Memory B cell (primary cell): ENCODE measurements at places on chromosomes 1 and 21.

- no peak overlapping the region for H3K4me3 ChIP-seq
- DNase-seq = no peak
- H3K4me1 ChIP-seq = peaks cover 8% of the 10 kb centered on the region
- H3K27me3 ChIP-seq = no peaks in the 10 kb centered on the region
Observed at GRCh38 chr1:28718166-28718565, 18.6 kb upstream of the YTHDF2 start.

DNA sequence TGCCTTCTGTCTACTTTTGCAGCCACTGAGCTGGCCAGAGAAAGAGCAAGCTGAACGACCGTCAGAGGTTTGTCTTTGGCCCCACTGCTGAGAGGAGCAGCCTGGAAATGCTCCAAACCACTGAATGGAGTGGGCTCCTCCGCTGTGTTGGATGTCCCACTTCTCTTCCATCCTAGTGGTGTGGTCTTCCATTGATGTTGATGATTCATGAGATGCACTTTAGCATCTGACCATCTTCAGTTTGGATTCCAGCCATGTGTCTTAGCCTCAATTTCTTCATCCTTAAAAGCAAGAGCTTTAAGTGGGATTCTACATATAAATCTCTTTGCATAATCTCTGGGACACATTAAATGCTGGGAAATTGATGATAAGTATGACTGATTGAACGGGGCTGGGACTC is 276.9 kb downstream of the SIPA1L2 start:
- no peak overlapping the region for H3K4me3 ChIP-seq
- H3K27ac ChIP-seq = no peak overlapping the region
- no peak for DNase-seq
- peaks cover 2% of the 10 kb centered on the region for H3K27me3 ChIP-seq

- H3K27ac ChIP-seq = no peak overlapping the region
- no peak for DNase-seq
- no peak overlapping the region for H3K4me3 ChIP-seq
- H3K27me3 ChIP-seq = peaks cover 11% of the 10 kb centered on the region
- H3K36me3 ChIP-seq = no peaks in the 10 kb centered on the region
Observed at GRCh38 chr1:167175901-167176300, 44.8 kb upstream of the POU2F1 start.

DNA sequence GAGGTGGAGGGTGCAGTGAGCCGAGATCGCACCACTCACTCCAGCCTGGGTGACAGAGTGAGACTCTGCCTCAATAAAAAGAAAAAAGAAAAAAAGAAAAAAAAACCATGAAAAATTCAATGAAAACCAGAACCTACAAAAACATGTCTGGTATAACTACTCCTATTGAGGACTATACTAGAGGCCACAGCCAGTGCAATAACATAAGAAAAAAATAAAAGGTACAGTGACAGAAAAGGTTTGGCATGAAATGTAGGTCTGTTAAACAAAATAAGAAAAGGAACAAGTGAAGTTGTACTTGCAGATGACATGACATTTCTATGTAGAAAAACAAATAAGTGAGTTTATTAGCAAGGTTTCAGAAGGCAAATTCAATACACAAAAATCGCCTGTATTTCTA is 8.2 kb downstream of the NADK start:
- no peaks in the 10 kb centered on the region for H3K27me3 ChIP-seq
- peaks cover 11% of the 10 kb centered on the region for H3K4me1 ChIP-seq
- H3K4me3 ChIP-seq = no peak overlapping the region
- DNase-seq = no peak

- H3K4me1 ChIP-seq = no peaks in the 10 kb centered on the region
- H3K4me3 ChIP-seq = no peak overlapping the region
- H3K27me3 ChIP-seq = peaks cover 8% of the 10 kb centered on the region
- H3K27ac ChIP-seq = no peak overlapping the region
Observed at GRCh38 chr1:94579876-94580294, 38.3 kb upstream of the F3 start.

DNA sequence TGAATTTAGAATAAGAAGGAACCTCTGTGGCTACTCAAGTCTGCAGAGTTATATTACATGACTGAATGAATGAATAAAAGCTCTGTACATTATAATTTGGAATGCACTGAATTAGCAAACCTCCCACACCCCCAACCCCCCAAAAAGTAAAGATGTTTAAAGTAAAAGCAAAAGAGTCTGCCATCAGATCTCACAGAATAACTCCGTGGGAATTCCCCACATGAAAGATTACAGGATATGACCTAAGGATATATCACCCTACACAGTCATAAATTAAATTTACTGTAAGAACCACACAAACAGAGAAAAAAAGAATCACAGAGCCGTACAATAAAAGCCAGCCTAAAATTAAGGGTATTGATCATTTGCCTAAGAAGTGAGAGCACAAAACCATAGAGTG is 587.3 kb downstream of the PTPRC start:
- no peak for DNase-seq
- H3K27me3 ChIP-seq = peaks cover under 1% of the 10 kb centered on the region
- no peak overlapping the region for H3K4me3 ChIP-seq
- no peaks in the 10 kb centered on the region for H3K36me3 ChIP-seq

- no peaks in the 10 kb centered on the region for H3K27me3 ChIP-seq
- DNase-seq = no peak
- no peak overlapping the region for H3K27ac ChIP-seq
- no peaks in the 10 kb centered on the region for H3K4me1 ChIP-seq
- H3K4me3 ChIP-seq = no peak overlapping the region
- H3K36me3 ChIP-seq = peaks cover 2% of the 10 kb centered on the region
Observed at GRCh38 chr21:46154955-46155513, 345 bp downstream of the FTCD start.

- H3K27me3 ChIP-seq = no peaks in the 10 kb centered on the region
- H3K36me3 ChIP-seq = no peaks in the 10 kb centered on the region
- H3K27ac ChIP-seq = no peak overlapping the region
- no peaks in the 10 kb centered on the region for H3K4me1 ChIP-seq
- no peak overlapping the region for H3K4me3 ChIP-seq
Observed at GRCh38 chr1:217953922-217954321, 322.8 kb downstream of the SPATA17 start.

DNA sequence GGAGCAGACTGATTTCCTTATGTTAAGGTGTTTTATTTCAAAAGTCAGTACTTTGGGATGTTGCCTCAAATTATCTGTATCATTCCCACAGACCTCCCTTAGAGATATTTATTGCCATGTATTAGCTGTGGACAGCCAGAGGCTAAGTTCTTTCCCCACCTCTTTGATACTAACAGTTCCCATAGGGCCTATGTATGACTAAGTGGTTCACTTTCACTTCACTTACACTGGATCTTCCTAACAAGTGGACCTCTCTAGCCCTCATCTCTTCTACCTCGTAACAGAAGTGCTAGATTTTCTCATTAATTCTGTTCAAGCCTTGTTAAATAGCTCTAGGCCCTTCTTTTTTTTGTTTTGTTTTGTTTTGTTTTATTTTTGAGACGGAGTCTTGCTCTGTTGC is 6.2 kb downstream of the TRAF5 start:
- peaks cover 81% of the 10 kb centered on the region for H3K4me1 ChIP-seq
- H3K4me3 ChIP-seq = peak overlapping the region; percentile 56
- H3K27me3 ChIP-seq = no peaks in the 10 kb centered on the region
- no peak for DNase-seq
- peaks cover 21% of the 10 kb centered on the region for H3K36me3 ChIP-seq
- peak overlapping the region; percentile 98 for H3K27ac ChIP-seq

DNA sequence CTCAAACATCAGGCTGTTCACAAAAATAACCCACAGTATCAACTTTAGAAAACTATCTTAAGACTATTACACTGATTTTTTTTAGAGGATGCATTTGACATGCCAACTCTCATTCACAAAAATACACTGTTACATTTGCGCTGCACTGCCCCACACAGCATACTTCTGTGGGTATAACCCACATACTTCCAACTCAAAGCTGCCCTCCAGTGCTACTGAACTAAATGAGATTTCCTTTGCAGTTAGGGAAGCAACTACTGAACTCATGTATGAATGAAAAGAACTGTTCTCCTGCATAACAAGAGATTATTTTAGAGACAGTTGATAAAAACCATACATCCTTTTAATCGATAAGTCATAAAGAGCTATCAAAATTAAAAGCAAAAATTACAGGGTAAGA is 25.8 kb upstream of the GADD45A start:
- no peak overlapping the region for H3K4me3 ChIP-seq
- no peaks in the 10 kb centered on the region for H3K4me1 ChIP-seq
- peaks cover 2% of the 10 kb centered on the region for H3K36me3 ChIP-seq

DNA sequence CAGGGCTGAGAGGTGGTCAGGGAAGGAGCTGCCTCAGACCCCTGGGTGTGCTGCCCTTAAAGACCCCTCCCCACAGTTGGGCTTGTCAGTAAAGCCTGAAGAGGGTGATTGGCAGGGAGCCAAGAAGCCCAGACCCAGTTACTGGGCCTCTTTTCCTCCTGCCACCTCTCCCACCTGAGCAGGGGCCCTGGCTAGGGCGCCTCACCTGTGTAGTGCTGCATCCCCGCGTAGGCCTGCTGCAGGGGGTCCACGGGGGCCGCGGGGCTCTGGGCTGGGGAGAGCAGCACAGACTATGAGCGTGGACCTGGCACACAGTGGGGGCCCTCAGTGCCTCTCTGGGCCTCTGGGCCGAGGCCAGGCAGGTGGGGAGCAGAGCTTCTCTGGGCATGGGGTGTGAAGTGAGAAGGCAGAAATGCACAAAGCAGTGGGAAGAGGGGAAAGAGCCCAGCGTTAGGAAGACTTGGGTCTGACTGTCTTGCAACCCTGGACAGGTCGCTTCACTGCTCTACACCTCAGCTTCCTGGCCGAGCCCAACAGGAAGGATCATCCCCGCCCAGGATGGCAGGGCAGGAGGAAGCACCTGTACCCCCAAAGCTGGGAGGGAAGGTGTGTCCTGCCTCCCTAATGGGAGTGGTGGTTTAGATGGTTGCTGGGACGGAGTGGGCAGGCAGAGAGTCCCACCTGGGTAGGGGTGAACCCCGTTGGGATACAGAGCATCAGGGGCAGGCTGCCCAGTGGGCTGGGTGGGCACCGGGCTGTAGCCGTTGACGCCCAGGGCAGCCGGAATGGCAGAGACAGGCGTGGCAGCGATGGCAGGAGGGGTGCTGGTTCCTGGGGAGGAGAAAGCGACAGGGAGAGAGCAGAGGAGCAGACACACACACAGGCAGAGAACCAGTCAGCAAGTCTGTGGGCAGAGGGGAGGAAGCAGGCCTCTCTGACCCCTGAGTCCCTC is 9.9 kb downstream of the CELF3 start:
- H3K36me3 ChIP-seq = no peaks in the 10 kb centered on the region

DNA sequence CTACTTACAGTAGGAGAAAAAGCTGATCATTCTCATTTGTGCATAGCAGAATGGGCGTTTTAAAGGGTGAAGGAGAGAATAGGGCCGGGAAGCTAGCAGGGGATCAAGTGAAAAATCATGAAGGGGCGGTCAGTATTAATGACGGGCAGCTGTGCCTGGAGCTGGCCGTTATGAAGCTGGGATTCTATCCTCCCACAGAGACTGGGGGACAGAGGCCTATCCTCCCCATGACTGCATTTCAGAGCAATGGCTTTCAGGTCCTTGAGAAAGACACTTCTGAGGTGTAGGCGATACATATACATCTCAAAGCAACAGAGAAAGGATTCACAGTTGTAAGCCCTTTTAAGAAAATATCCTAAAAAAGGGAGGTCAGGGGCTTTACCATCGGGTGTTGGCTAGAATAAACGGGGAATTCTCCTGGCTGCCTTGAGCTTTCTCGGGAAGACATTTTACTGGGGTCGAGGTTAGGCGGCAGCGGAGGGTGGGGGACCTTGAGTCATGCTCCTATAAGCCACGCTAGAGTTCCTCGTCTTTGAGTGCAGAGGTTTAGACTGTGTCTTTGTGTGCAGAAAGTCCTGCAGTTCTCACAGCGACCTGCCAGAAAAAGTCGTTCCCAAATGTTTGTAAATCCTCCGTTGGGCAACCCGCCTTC is 559 bp upstream of the MTARC2 start:
- no peak for DNase-seq
- H3K4me1 ChIP-seq = peaks cover 12% of the 10 kb centered on the region
- H3K27me3 ChIP-seq = peaks cover 8% of the 10 kb centered on the region
- H3K36me3 ChIP-seq = no peaks in the 10 kb centered on the region
- peak overlapping the region; percentile 52 for H3K27ac ChIP-seq
- peak overlapping the region; percentile 82 for H3K4me3 ChIP-seq

DNA sequence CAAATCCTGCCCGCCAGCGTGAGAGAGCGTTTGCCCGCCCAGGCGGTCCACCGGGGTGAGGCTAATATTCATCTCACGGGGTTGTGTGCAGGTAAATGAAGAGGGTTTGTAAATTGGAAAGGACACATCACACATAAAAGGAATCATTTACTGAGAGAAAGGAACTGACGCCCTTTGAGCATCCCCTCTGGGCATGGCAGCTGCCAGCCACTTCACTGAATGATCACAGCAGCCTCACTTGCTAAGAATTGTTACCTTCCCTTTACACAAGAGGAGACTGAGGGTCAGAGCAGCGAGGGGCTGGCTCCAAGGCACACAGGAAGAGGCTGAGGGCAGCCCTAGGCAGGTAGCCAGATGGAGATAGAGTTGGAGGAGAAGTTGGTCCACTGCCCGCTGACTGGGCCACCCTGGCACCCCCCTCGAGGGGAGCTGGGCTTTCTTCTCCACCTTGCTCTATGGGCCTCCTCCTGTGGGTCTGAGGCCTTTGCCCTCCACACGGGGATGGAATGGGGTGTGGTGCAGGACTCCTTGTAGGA is 96.0 kb downstream of the FOXD2 start:
- DNase-seq = no peak
- H3K36me3 ChIP-seq = no peaks in the 10 kb centered on the region
- peak overlapping the region; percentile 75 for H3K4me3 ChIP-seq
- H3K27me3 ChIP-seq = peaks cover 37% of the 10 kb centered on the region
- no peak overlapping the region for H3K27ac ChIP-seq

DNA sequence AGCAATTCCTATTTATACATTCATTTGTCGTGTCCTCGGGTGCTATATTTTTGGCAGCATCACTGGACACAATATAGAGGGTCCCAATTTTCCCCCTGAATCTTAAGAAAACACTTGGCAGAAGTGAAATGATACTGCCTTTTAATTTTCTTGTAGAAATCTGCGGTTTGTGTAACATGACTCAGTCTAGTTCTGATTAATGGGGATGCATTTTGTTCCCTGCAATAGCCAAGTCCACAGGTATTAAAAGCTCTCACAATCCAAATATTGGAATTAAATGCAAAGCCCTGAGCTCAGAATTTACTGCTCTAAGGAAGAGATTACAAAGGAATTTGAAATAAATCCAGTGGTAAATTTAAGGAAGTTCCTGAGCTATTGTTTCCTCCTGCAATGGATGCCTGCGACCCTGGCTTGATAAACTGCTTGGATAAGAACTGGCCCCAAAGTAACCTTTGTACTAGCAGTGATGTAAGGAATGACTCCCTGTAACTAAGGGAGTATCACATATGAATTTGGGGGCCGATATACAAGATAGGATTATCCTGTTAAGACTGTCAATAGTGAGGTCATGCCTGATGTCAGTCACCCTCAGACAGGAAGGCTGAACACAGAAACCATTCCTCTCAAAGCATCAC is 349.7 kb upstream of the C1orf87 start:
- no peak overlapping the region for H3K4me3 ChIP-seq
- no peak overlapping the region for H3K27ac ChIP-seq
- no peak for DNase-seq
- H3K4me1 ChIP-seq = no peaks in the 10 kb centered on the region
- H3K36me3 ChIP-seq = no peaks in the 10 kb centered on the region

- H3K27ac ChIP-seq = no peak overlapping the region
- no peak for DNase-seq
- no peaks in the 10 kb centered on the region for H3K27me3 ChIP-seq
- H3K4me3 ChIP-seq = no peak overlapping the region
- no peaks in the 10 kb centered on the region for H3K36me3 ChIP-seq
Observed at GRCh38 chr1:192270398-192270797, 46.4 kb upstream of the RGS21 start.

GRCh38 chr1:45493116-45493697 is 2.2 kb upstream of the TESK2 start:
- H3K27ac ChIP-seq = no peak overlapping the region
- H3K36me3 ChIP-seq = peaks cover 2% of the 10 kb centered on the region
- peaks cover 15% of the 10 kb centered on the region for H3K4me1 ChIP-seq
- H3K4me3 ChIP-seq = no peak overlapping the region
